ENCODE measurements at places on chromosomes 3 and 15.
A peak's percentile ranks its signal among the peaks of the same experiment; 100 is the strongest.

DNA sequence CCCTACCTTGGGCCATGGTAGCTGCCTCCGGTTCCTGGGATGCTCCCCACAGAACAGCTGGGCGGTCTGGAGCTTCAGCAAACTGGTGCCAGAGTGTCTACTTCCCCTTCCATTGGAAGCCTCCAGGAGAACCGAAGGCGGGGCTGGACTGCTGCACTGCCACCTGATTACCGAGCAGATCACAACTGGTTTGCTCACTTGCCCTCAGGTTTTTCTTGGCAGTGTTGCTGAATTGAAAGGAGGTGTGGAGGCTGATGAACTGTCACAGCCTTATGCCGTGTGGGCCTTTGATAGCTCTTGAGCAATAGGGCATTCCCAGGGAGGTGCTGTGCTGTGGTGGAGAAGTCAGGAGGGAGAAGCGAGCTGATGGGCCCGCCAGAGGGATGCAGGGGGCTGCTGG lies at the start of gene TGM5:
TSS of gene TGM5 (minus strand) at position 95 of the 400 bp plus-strand sequence. CDS start at position 16, 79 bp downstream.
- no peak for DNase-seq

GRCh38 chr3:31022716-31023115 lies 128.3 kb upstream of the GADL1 start:
- DNase-seq: no peak

- DNase-seq: no peak
Measured at GRCh38 chr15:39287322-39288195, 293.3 kb upstream of the THBS1 start.

- DNase-seq: peak; percentile 13
Measured at GRCh38 chr3:13010780-13011572, 62.3 kb downstream of the IQSEC1 start.

- DNase-seq: no peak
Measured at GRCh38 chr3:135792174-135792573, 173.4 kb upstream of the PPP2R3A start.

DNA sequence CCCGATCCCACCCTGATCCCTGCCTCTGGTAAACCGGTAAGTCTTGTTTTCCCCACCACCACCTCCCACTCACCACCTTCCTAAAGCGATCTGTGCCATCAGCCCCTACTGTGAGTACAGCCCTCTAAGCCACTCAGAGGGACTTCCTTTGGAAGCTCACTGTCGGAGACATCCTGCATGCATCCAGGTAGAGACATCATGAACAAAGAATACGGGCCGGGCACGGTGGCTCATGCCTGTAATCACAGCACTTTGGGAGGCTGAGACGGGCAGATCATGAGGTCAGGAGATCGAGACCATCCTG lies 13.7 kb upstream of the PCSK6 start:
- DNase-seq: no peak
